ENCODE measurements at places on chromosomes 3 and 15. TPM values are rescaled to one million over a fixed set of nuclear protein-coding genes. Genes with fewer than 3 reads are reported as not detected.

- H3K27me3 ChIP-seq: peaks cover 34% of the 10 kb centered on the region
- no peaks in the 10 kb centered on the region for H3K4me1 ChIP-seq
- H3K27ac ChIP-seq: no peak overlapping the region
- DNase-seq: no peak
- no peaks in the 10 kb centered on the region for H3K36me3 ChIP-seq
Observed at GRCh38 chr3:193819117-193820010, 226.4 kb downstream of the OPA1 start.

DNA sequence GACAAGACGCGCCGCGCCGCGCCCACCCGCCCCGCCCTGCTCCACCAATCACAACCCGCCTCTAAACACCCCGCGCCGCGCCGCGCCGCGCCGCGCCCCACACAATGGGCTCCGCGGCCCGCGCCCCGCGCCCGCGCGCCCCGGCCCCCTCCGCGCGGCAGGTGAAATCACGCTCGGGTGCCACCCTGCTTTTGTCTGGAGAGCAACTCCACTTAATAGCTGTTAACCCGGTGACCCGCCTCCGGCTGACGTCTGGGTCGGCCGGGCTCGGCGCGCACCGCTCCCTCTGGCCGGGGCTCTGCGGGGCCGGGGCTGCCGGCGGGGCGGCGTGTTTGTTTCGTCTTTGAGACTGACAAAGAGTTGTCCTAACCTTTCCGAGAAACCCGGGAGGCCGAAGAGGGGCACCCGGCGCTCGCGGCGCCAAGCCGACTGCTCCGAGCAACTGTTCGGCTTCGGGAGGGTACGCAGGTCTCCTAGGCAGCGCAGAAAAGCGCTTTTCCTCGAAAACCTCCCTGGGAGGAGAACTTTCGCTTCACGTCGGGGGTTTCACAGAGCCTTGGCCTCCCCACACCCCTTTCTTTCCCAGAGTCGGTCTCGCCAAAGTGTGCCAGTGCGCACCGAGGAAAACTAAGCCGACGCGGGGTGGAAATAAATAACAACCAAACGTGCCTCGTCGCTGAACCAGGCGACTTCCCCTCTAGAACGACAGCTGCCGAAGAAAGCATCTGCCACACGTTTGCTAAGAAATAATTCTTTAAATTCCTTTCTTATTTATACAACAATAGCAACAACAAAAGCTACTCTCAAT lies 518.4 kb downstream of the FOXP1 start:
- peak overlapping the region; percentile 98 for H3K4me3 ChIP-seq
- H3K36me3 ChIP-seq: no peaks in the 10 kb centered on the region
- peak overlapping the region; percentile 99 for H3K27ac ChIP-seq
- H3K27me3 ChIP-seq: no peaks in the 10 kb centered on the region

The UNC45A gene
- 55.8 TPM for polyA plus RNA-seq

The BRPF1 gene
- 3.0 TPM for polyA plus RNA-seq

The STT3B gene
- polyA plus RNA-seq: 80.3 TPM

GRCh38 chr3:60657972-60658371 lies 593.3 kb downstream of the FHIT start:
- no peaks in the 10 kb centered on the region for H3K4me1 ChIP-seq
- H3K27me3 ChIP-seq: no peaks in the 10 kb centered on the region
- no peak overlapping the region for H3K4me3 ChIP-seq
- DNase-seq: no peak
- peaks cover 9% of the 10 kb centered on the region for H3K36me3 ChIP-seq
- H3K27ac ChIP-seq: no peak overlapping the region
